ENCODE measurements at places on chromosomes 7 and 10.

DNA sequence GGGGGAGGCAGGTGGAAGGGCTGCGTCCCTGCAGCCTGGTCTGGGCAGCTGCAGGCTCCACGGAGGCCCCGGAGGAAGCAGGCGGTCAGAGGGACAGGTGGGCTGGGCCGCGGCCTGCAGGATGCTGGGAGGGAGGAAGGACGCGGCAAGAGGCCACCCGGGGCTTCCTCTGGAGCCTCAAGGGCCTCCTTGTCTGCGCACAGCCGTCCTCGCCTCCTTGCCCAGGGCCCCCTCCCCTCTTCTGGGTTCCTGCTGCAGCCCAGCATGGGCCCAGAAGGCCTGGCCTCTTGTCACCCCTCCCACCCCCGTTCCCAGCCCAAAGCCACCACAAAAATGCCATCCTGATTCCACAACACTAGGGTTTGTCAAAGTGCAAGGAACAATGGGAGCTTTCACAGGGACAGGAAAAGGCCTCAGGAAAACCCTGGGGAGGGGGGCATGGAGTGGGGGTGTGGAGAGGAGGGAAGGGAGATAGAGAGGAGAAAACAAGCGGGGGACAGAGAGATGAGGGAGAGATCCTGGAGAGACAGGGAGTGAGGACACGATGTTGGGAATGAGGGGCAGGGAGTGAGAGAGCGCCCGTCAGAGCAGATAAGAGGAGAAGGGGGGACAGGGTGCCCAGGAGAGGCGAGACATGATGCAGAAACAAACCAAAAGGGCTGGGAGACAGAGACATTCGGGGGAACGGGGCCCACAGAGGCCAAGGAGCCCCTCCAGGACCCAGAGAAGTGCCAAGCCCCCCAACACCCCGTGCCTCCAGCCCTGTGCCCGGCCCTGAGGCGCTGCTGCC lies 41.8 kb downstream of the ZCCHC24 start:
- DNase-seq: no peak

DNA sequence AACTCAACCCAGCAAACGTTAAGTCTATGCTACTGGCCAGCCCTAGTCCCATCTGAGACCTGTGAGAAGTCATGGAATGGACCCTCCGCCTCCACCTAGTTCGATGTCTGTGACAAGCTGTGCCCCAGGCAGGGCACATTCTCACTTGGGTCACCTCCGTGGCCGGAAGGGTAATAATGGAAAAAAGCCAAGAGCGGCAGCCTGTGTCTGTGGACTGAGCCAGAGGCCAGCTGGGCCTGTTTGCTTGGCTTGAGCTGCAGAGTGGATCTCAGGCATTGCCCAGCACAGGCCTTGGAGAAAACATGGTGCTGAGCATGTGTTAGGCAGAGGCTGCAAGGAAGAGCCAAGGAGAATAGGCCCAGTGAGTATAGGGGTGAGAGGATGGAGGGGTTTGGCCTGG lies 97.8 kb downstream of the GALNT17 start:
- DNase-seq: no peak

GRCh38 chr10:6875269-6875865 lies 295.3 kb upstream of the PRKCQ start:
- DNase-seq: no peak

GRCh38 chr7:45048748-45049147 lies 40.0 kb downstream of the NACAD start:
- DNase-seq: no peak

GRCh38 chr7:130595986-130596385 lies 72.6 kb downstream of the COPG2 start:
- DNase-seq: no peak

DNA sequence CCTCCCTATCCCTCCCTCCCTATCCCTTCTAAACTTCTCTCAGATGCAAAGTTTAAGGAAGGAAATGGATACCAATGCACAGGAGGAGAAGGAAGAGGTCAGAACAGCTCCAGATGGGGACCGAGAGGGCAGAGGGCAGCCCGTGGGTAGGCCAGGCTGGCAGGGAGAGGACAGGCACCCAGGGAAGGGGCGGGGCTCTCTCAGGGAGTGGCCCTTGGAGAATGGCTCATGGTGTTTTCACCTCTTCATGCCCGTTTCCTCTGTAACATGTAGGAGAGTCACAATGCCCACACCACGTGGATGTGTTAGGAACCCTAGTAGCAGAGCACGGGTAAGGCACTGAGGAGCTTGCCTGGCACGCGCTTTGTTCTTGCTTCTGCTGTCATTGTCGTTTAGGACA lies 264.5 kb downstream of the CELF2 start:
- DNase-seq: no peak

DNA sequence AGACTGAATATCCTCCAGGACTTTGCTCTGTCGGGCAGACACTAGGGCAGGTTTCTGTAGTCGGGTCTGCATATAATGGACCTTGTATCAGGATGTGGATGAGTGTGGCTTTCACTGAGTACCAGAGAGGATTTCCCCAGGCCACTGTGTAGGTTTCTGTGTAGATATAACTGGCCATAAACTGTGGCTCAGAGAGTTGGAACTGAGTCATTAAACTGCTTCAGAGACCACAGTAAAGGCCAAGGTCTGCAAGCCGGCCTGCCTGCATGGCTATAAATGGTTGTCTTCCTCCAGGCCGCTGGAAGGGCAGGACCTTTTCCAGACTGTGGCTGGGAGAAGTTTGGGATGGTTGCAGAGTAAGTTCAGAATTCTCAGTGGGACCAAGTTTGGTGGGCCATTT lies 16.9 kb downstream of the ZNF92 start:
- no peak for DNase-seq

DNA sequence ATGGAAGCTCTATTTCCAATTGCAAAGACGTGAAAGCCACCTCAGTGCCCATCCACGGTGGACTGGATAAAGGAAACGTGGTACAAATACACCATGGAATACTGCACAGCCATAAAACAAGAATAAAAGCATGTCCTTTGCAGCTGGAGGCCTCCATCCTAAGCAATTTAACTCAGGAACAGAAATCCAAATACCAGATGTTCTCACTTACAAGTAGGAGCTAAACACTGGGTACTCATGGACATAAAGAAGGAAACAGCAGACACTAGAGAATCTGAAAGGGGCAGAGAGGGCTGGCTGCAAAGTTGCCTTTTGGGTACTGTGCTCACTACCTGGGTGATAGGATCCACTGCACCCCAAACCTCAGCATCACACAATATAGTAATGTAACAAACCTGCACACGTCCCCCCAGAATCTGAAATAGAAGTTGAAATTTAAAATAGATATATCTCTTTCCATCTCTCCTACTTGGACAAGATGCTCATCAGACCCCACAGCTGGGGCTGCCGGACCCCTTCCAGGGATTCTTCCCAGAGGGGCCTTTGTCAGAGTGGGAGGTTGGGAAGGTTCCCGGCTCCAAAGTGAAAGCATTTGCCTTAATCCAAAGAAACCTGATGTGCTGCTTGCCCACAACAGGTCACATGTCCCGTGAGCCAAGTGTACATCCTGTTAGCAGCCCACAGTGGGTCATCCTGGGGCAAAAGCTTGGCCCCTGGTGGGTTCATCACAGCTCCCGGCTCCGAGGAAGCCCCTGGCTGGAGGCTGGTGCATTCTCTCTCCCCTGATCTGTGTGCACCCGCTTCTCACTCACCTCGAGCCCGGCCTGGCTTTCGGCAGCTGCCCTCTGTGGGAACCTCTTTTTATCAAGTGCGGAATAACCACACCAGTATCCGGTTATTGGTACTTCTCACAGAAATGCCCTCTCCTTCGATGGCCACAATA lies 172.3 kb upstream of the PPP2R2D start:
- DNase-seq: no peak

GRCh38 chr7:151524331-151524730 lies 4.6 kb upstream of the RHEB start:
- DNase-seq: no peak

DNA sequence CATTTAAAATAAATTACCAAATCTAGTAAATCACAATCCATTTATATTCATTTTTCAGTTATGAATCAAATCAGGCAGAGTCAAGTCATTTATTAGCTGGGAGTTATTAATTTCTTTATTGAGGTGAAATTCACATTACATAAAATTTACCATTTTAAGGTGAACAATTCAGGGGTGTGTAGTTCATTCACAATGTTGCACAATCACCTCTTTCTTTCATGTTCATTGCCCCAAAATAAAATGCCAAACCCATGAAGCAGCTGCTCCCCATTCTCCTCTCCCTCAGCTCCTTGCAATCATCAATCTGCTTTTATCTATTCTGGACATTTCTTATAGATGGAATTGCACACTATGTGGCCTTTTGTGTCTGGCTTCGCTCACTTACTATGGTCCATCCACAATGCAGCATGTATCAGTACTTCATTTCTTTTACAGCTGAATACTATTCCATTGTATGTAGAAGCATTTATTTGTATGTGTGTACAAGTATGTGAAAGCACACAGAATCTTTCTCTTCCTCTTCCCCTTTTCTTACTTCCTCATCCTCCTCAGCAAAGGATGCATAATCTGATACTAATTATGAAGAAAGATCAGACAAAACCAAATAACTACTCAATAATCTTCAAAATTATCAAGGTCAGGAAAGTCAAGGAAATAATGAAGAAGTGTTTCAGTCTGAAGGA lies 60.6 kb downstream of the LMBR1 start:
- no peak for DNase-seq

GRCh38 chr7:157432957-157433576 lies 96.3 kb downstream of the DNAJB6 start:
- DNase-seq: no peak

- no peak for DNase-seq
These were observed 70.2 kb downstream of the ABCC2 start for GRCh38 chr10:99852481-99853213.

GRCh38 chr7:118615-119391 lies 73.6 kb upstream of the FAM20C start:
- DNase-seq: no peak

- no peak for DNase-seq
These were observed 17.1 kb upstream of the CPA1 start for GRCh38 chr7:130363026-130363847.

GRCh38 chr10:1200866-1201807 lies 145.0 kb downstream of the WDR37 start:
- DNase-seq: no peak

DNA sequence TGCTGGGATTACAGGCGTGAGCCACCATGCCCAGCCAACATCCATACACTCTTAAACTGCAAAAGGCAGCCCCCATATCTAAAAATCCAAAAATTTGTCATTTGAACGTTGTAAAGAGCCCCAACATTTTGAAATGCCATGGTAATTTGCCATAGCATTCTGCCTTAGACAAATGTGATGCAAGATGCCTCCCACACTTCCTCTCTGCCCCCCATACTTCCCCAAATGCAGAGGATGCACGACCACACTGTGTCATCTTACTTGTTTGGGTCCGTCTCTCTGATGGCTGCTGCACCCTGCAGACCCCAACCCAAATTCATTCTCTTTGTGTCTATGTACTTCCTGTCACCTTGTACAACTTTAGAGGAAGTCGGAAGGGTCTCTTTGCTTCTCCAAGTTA lies 1125.6 kb upstream of the AUTS2 start:
- DNase-seq: no peak

- DNase-seq: no peak
These were observed 14.4 kb upstream of the APBB1IP start for GRCh38 chr10:26423722-26424121.

DNA sequence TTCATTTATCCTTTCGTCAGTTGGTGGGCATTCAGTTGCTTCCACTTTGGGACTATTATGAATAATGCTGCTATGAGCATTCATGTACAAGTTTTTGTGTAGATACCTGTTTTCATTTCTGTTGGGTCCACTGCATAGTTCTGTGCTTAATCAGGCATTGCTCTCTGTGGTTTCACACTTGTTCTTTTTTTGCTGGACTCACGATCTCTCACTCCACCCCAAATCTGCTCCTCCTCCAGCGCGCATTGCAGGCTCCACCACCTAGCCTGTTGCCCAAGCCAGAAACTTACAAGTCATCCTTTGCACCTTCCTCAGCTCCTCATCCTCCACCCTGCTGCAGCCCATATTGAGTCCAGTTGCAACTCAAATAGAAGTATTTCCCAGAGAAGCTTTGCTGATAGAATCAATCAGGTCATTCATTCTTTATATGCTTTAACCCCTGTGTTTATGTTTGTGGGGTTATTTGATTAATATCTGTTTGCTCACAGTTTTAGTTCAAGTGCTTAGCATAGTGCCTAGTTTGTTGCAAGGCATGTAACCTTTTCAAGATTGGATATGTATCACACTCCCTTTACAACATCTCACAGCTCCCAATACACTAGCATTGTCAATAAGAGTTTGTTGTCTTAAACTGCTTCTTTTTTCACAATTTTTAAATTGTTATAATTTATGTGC lies 16.6 kb upstream of the AFAP1L2 start:
- no peak for DNase-seq

DNA sequence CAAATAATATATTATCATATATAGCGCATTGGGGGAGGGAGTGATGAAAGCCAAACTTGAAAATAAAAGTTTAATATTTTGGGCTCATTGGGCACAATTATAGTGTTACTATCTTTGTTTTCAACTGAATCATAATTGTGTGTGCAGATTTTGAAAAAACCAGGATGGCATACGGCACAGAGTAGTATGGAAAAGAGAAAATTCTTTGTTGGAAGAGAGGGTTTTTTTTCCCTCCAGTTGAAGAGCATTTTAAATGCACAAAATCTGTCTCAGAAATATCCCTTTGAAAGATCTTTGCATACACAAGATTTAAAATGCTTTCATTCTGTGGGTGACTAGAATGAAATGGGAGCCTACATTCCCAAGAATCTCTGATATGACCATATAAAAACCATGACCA lies 269.6 kb downstream of the EXOC4 start:
- no peak for DNase-seq

GRCh38 chr10:89785095-89785494 lies 83.7 kb downstream of the KIF20B start:
- DNase-seq: no peak

DNA sequence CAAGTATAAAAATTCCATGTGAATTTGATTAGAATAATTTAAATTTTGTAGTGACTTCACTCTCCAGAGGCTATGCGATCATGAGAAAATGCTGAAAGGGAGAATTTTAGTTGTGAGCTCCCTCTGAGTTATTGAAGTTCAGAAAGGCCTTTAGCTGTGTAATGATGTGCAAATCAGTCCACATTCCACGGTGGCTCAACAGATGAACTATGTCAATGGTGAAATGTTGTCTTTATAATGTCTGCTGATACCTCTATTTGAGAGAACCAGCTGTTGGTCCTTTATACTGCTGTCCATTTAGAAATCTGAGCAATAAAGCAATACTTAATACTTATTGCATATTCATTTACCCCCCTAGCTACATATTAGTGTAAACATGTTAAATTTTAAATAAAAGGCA lies 7.1 kb upstream of the ITGB8 start:
- no peak for DNase-seq

DNA sequence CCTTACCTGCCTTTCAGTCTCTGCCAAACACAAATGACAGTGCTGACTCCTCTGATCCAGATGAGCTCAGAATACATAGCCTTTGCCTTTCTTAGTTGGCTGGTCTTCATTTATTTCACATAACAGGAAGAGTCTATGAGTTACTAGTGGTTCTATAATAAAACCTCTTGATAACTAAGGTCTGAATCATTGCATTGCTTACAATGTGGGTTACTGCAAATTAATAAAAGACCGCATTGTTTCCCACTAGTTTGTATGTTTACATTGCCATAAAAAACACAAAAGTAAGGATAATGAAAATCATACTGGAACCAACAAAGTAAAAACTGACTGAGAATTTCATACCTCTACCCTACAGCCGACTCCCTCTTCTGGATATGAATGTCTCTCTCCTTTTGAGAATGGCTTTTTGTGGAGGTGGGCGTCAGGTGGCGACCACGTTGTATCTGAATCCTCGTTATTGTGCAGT lies 62.0 kb upstream of the AKR1E2 start:
- no peak for DNase-seq

- no peak for DNase-seq
These were observed 10.1 kb upstream of the OPN4 start for GRCh38 chr10:86644152-86644793.

GRCh38 chr10:123559823-123560092 lies 106.4 kb upstream of the GPR26 start:
- DNase-seq: no peak
